ENCODE measurements at places on chromosomes 12 and 14. TPM values are rescaled to one million over a fixed set of nuclear protein-coding genes. Genes with fewer than 3 reads are reported as not detected.
A peak's percentile ranks its signal among the peaks of the same experiment; 100 is the strongest.

DNA sequence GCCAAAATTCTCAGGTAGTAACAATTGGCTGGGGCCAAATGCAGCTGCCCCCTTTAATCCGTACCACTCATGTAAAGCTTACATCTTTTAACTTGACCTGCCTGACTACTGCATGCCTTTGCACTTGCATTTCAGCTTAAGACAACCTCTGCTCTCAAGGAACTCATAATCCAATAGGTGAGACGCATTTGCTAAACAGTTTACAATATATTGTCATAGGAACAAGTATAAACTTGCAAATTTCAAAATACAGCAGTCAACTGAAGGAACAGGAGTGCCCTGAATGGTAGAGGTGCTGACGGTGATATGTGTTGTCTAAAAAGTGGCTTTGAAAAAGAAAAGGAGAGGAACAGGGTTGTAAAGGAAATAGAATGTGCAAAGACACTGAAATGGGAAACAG is 3.6 kb upstream of the BRMS1L start:
- peaks cover 5% of the 10 kb centered on the region for H3K4me1 ChIP-seq
- no peak overlapping the region for H3K27ac ChIP-seq
- H3K4me3 ChIP-seq, result no peak overlapping the region
- DNase-seq, result no peak
- no peaks in the 10 kb centered on the region for H3K36me3 ChIP-seq

DNA sequence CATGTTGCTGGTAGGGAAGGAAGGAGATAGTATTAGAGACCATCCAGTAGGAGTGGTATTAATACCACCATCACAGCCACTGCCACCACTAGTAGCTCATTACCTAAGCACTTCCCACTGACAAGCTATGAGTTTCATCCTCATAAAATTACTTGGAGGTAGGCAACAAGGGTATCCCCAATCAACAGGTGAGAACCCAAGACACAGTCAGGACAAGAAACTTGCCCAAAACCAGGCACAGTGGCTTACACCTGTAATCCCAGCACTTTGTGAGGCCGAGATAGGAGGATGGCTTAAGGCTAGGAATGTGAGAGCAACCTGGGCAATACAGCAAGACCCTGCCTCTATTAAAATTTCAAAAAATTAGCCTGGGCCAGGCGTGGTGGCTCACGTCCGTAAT is 5.5 kb downstream of the ADCY6 start:
- H3K4me1 ChIP-seq, result peaks cover 28% of the 10 kb centered on the region
- no peaks in the 10 kb centered on the region for H3K36me3 ChIP-seq
- DNase-seq, result no peak
- no peak overlapping the region for H3K27ac ChIP-seq

- DNase-seq, result peak; percentile 20
- peaks cover 5% of the 10 kb centered on the region for H3K4me1 ChIP-seq
Observed at GRCh38 chr12:30440826-30441602, 254.7 kb downstream of the IPO8 start.

- no peaks in the 10 kb centered on the region for H3K4me1 ChIP-seq
- no peaks in the 10 kb centered on the region for H3K36me3 ChIP-seq
- H3K27me3 ChIP-seq, result no peaks in the 10 kb centered on the region
Observed at GRCh38 chr14:58501214-58501816, 73.8 kb downstream of the KIAA0586 start.

Gene SMIM41
- 15.6 TPM for total RNA-seq

Gene USP44
- total RNA-seq, result 22.4 TPM

Gene ASPG
- 2.7 TPM for total RNA-seq

Gene WNT1
- total RNA-seq, result 1.4 TPM

Gene TMEM63C
- 14.1 TPM for total RNA-seq

Gene ANKRD33
- total RNA-seq, result 0.68 TPM

Gene BICDL1
- 131 TPM for total RNA-seq

Gene TGFB3
- 9.4 TPM for total RNA-seq

Data from testis (tissue), 5 donors.